ENCODE measurements at places on chromosomes 5 and 9.

DNA sequence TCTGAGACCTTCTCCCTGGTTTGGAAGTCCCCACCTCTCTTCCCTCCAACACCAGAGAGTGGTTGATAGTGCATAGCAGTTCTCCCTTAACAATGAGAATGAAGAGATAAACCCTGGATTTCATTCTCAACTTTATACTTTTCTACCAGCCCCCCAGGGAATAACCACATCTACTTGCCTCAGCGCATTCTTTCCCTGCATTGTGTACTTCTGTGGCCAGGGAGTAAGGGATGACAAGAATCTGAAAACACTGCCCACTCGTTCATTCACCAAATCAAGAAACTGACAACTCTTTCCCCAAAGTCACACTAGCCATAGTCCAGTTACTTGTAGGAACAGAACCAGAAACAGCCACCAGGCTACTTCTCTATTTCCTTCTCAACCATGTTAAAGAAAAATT, 46.0 kb upstream of the SPIN1 start:
- no peak for DNase-seq

- DNase-seq, result no peak
Observed at GRCh38 chr9:76684213-76684612, 80.0 kb upstream of the PCA3 start.

DNA sequence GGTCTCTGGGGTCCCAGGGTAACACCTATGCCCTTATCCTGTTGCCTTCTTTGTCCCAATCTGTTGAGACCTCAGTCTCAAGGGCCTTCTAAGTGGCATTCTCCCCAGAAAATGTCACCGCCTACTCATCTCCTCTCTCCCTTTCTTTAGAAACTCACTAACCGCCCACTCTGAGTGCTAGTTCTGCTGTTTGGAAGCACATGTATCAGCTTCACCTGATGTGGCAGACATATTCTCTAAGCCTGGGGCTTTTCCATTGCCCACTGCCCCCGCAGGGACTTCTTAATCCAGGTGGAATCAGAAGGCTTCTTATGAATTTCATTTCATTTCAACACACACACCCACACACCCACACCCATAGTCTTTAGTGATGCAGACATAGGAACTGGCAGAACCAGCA, 165.1 kb downstream of the ASTN2 start:
- DNase-seq, result no peak

DNA sequence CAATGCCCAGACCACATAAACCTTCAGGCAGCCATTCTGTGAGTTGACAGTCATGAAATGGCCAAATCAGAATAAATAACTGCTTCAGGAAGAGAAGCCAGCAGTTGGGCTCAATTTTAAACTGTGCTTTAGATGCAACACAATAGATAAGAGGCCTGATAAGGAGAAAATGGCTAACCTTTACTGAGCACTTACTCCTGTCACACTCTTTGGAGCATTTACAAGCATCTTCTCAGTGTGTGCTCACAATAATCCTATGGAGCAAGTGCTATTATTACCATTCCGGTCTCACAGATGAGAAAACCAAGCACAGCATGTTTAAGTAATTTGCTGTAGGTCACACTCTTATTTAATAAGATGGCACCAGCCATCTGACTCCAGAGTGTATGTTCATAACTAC, 11.5 kb upstream of the SH3RF2 start:
- no peak for DNase-seq

- no peak for DNase-seq
Observed at GRCh38 chr5:168802337-168802736, 223.2 kb upstream of the PANK3 start.

DNA sequence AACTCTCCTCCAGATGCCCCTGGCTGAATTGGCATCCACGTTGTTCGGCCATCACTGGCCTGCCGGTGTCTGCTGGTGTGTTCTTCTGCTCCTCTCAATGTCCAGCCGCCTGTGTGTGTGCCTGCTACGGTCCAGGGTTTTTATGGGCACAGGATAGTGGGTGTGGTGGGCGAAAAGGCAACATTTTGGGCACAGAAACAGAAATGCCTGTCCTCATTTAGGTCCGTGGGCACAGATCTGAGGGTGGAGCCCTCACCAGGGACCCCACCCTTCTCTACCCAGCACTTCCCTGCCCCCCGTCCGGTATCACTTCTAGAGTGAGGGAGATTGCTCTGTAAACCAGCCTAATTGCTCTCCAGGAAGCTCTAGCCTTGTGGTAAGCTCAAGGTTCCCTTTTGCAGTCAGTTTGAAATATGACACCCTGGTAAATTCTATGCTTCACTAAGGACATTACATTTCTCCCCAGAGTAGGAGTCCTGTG, 410.1 kb downstream of the MAT2B start:
- no peak for DNase-seq

GRCh38 chr5:153516504-153517240, 26.2 kb downstream of the GRIA1 start:
- no peak for DNase-seq

DNA sequence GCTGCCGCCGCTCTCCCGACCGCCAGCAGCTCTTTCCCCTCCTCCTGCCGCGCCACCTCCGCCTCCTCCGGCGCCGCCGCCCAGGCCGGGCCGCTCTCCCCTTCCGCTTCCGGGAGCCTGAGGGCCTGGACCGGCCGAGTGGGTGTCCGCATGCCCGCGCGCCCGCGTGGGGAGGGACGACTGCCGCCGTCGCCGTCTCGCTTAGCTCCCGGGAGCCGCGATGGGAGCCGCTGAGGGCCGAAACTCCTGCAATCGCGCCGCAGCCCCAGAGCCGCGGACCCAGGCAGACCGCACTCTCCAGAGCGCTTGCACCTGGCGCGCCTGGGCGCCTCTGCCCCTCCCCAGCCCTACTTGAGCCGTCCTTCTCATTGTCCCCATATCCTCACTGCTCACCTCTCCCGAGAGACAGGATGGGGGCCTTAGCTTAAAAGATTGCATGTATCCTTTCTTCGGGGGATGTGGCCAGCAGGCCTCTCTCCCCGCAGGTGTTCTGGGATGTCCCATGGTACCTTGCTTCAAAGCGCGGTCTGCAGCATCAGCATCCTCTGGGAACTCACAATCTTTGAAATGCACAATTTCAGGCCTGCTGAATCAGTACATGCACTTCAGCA, at the start of gene ZDHHC21:
TSS of gene ZDHHC21 (minus strand) at position 182 of the 611 bp plus-strand sequence. CDS start 19,092 bp downstream, outside the sequence.
- peak; percentile 56 for DNase-seq

DNA sequence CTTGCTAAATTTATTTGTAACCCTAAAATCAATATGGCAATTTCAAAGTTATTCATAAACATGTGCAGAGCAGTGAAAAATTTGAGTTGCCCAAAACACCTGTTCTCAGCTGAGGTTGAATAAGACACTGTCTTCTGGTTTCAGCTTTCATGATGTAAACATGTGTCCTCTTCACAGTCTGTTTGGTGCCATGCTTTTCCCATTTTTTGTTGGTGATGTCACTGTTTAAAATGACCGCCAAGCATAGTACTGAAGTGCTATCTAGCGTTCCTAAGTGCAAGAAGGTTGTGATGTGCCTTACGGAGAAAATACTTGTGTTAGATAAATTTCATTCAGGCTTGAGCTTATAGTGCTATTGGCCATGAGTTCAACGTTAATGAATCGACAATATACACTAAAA, 580.8 kb downstream of the ACTL7B start:
- no peak for DNase-seq

GRCh38 chr9:13911473-13911872, 402.5 kb downstream of the NFIB start:
- DNase-seq, result no peak

- DNase-seq, result no peak
Observed at GRCh38 chr5:178292826-178293205, 60.2 kb upstream of the PHYKPL start.

GRCh38 chr5:58615972-58616371, 33.1 kb downstream of the RAB3C start:
- DNase-seq, result no peak

GRCh38 chr9:93336720-93337119, 114.8 kb upstream of the FAM120A start:
- no peak for DNase-seq

DNA sequence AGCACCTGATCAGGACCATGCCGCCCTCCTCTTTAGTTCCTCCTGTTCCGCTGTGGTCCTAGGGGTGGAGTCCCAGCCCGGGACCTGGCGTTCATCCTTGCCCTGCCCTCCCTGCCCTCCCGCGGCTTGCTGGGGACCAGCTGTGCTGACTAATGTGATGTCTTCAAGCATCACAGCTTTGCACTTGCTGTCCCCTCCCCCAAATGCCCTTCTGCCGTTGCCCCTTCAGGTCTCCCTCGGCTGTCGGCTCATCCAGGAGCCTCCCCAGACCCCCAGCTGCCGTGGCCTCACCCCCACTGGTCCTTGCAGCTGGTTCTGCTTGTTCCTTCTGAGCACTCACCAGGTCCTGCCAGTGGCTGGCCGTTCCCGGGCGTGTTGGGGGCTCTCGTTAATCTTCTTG, 19.9 kb downstream of the RXRA start:
- no peak for DNase-seq

GRCh38 chr5:139852696-139853095, 57.1 kb downstream of the PSD2 start:
- DNase-seq, result no peak

DNA sequence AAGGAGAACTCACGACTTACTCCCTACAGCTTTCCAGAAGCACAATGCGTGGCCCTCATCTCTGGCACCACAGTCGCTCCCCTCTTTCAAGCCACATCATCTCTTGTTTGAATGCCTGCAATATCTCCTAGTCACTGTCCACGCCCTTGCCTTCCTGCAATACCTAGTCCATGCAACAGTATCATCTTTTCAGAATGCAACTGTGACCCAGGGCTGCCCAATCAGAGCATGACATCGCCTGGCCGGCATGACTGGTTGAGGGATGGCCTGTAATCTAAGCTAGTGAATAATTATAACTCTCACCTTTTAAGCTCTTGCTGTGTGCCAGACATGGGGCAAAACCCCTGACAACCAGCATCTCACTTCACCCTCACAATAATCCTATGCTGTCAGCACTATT, 52.5 kb upstream of the CPEB4 start:
- DNase-seq, result no peak

GRCh38 chr9:122346478-122347347, 24.1 kb upstream of the PTGS1 start:
- peak; percentile 77 for DNase-seq

DNA sequence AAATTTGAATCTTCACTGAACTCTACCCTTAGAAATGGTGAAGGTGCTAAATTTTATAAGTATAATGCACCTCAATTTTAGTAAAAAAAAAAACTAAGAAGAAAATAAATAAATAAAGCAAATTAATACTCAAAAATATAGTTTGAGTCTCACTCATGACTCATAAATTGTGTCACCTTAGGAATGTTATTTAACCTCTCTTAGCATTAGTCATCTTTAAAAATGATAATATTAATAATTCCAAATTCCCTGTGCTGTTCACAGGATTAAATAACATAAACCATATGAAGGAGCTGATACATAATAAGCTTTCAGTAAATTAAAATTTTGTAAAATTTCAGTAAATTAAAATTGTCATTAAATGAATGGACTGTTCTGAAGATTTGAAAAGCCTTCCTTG, 339.8 kb upstream of the RGMB start:
- no peak for DNase-seq

DNA sequence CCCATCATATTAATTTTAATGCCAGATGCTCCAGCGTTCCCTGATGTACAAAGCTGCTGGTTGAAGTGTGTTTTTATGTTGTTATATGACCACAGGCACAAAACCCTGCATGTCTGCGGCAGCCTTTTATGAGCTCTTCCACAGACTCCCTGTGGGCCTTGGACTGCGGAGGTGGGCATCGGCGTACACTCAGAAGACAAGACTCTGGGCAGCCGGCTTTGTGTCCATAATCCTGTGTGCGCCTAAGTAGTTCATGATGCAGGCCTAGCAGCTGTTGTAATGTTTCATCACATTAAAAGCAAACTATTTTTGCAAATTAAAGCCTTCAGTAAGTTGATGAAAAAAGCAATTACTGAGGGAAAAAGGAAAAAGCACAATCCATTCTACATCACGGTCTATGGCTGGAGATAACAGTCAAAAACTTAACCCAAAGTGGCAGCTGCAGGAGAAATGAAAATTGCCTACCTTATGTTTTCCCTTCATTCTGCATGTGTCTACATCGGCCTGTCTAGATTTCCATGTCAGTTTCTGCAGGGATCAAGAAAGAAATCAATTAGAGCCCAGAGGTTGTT, 78.8 kb downstream of the SEMA6A start:
- no peak for DNase-seq

- no peak for DNase-seq
Observed at GRCh38 chr9:76232861-76233489, 161.3 kb downstream of the RFK start.

GRCh38 chr5:21919414-21920022, 933.6 kb downstream of the CDH12 start:
- peak; percentile 47 for DNase-seq

GRCh38 chr9:100485196-100485595, 12.2 kb downstream of the TMEFF1 start:
- DNase-seq, result no peak

DNA sequence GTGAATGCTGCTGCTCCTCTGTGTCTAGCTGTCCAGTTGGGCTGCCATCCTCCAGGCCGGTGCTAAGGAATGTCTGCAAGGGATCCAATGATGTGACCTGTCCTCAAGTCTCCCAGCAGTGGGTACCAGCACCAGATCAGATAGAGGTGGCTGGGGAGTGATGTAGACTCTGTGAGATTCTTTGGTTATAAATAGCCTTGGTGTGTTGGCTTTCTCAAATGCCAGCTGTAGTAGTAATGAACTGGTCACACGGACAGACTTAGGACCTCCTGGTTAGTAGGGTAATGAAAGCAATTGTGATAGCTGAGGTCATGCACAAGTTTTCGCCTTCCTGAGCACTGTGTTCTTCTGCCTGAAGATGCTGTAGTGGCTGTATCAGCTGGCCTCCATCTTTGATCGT, 29.9 kb upstream of the RANBP6 start:
- no peak for DNase-seq

DNA sequence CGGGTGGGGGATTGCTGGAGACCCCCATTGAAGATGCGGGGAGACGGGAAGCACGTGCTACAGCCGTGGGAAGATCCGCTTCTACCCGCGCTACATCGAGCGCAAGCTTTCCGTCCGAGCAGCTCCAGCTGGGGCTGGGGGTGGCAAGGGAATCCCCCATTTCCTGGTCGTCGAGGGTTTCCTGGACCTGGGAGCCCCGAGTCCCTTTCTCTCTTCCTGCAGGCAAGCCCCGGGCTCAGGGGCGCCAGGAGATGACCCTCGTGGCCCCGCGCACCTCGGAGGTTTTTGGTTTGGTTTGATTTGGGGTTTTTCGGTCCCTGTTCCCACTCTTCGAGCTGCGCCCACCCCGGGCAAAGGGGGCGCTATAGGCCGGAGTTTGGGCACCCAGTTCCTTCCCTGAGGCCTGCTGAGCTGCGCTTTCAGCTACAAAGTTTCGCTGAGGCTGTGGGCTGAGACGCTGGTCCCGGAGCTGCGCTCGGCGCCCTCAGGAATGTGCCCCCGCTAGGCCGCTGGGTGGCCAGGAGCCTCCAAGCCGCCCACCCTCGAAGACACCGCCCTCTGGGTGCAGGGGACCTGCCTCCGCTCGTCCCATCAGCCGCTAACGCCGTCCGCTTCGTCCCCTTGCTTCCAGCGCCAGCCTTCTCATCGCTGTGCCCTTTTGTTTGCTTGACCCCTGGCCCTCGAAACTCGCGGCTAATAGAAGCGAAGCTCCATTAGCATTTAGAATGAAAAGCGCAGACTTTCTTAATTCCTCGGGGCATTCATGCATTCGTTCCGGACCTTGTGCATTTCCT, 2.9 kb downstream of the NR4A3 start:
- DNase-seq, result peak; percentile 71

Data from endothelial cell (in vitro differentiated cells).